ENCODE measurements at places on chromosomes 16 and 17. TPM values are rescaled to one million over a fixed set of nuclear protein-coding genes. Genes with fewer than 3 reads are reported as not detected.

EVI2B gene
- 0.20 TPM for total RNA-seq

KRTAP1-5 gene
- total RNA-seq: not detected

HOXB6 gene
- 64.8 TPM for total RNA-seq

KRT40 gene
- total RNA-seq: not detected

CHST4 gene
- total RNA-seq: 0.59 TPM

GRAPL gene
- total RNA-seq: 0.44 TPM

TMEM238L gene
- total RNA-seq: not detected

DNA sequence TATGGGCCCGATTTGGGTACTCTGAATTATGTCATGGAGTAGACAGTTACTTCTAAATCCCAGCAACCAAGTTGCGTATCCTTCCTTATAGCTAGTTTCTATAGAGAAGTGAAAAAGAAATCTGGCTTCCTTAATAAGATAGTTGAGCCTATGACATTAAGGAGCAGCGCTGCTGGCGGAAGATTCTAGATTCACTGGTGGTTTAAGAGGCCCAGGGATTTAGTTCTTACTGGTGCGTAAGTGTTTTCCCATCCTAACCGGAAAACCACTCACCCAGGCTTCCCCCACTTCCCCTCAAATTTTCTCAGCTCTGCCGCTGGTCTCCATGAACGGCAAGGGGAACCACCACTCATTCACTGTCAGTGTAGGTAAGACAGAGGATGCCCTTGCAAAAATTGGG, 230.4 kb downstream of the CPPED1 start:
- no peak overlapping the region for H3K4me3 ChIP-seq
- no peak overlapping the region for H3K27ac ChIP-seq
- H3K36me3 ChIP-seq: no peaks in the 10 kb centered on the region
- no peak for DNase-seq

GRCh38 chr16:56198006-56198754, 6.9 kb downstream of the GNAO1 start:
- no peaks in the 10 kb centered on the region for H3K4me1 ChIP-seq
- H3K27ac ChIP-seq: no peak overlapping the region
- DNase-seq: no peak
- peaks cover 44% of the 10 kb centered on the region for H3K27me3 ChIP-seq
- no peaks in the 10 kb centered on the region for H3K36me3 ChIP-seq
- no peak overlapping the region for H3K4me3 ChIP-seq

DNA sequence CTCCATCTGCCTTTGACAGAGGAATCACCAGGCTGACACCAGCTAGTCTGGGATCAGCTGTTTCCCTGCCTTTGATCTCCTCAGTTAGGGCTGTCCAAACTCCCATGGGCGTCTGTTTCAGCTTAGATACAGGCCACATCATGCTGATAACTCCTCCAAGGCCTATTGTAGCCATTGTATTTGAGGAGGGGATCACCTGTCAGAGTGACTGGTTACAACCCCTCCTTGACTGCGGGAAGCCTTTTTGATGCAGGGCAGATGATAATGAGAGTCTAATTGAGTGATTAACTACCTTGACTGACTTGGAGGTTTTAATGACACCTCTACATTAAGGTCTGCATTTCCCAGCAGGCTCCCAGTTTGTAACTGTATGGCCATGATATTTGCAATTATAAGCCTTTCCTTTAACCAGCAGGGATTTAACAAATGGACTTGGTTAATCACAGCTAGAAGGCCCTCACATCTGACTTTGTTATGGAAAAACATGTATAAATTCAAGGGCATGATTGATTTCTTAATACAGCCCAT, 863.5 kb downstream of the KCNJ2 start:
- H3K36me3 ChIP-seq: no peaks in the 10 kb centered on the region
- H3K4me3 ChIP-seq: no peak overlapping the region
- DNase-seq: no peak
- no peaks in the 10 kb centered on the region for H3K27me3 ChIP-seq
- no peak overlapping the region for H3K27ac ChIP-seq

DNA sequence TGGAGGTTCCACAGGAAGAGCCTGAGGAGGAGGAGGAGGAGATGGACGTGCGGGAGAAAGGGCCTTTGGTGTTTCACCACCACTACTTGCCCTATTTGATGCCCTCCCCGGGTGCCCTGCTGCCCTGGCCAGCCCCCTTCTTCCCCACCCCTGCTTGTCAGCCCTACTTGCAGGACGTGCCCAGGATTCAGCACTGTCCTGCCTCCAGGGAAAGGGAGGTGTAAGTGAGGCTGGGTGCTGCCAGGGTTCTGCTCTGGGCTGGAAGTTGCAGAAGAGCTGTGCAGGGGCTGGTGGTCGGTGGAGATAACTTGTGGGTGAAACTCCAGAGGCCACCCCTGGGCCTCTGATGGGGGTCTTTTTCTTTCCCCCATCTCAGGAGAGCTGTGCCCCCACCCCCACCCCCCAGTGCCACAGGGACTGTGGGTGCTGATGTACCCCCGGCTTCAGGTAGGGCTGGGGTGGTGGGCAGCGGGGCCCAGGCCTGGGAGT, 3.0 kb downstream of the PRR29 start:
- H3K27ac ChIP-seq: no peak overlapping the region
- no peak overlapping the region for H3K4me3 ChIP-seq
- no peaks in the 10 kb centered on the region for H3K36me3 ChIP-seq
- peaks cover 3% of the 10 kb centered on the region for H3K27me3 ChIP-seq
- H3K4me1 ChIP-seq: peaks cover 12% of the 10 kb centered on the region

- H3K4me3 ChIP-seq: no peak overlapping the region
- peaks cover 57% of the 10 kb centered on the region for H3K27me3 ChIP-seq
- DNase-seq: no peak
- no peaks in the 10 kb centered on the region for H3K36me3 ChIP-seq
- no peak overlapping the region for H3K27ac ChIP-seq
- no peaks in the 10 kb centered on the region for H3K4me1 ChIP-seq
Measured at GRCh38 chr17:34641368-34641767, 62.0 kb downstream of the TMEM132E start.

GRCh38 chr16:22014271-22014873, 6.5 kb downstream of the MOSMO start:
- H3K4me1 ChIP-seq: peaks cover 74% of the 10 kb centered on the region
- no peaks in the 10 kb centered on the region for H3K27me3 ChIP-seq
- H3K36me3 ChIP-seq: no peaks in the 10 kb centered on the region
- H3K27ac ChIP-seq: no peak overlapping the region

- no peaks in the 10 kb centered on the region for H3K4me1 ChIP-seq
- H3K27ac ChIP-seq: no peak overlapping the region
- H3K27me3 ChIP-seq: no peaks in the 10 kb centered on the region
- H3K4me3 ChIP-seq: no peak overlapping the region
- DNase-seq: no peak
Measured at GRCh38 chr17:70059071-70059470, 16.0 kb upstream of the KCNJ16 start.

GRCh38 chr17:45197555-45198334, 23.9 kb upstream of the FMNL1 start:
- DNase-seq: peak; percentile 81
- no peak overlapping the region for H3K4me3 ChIP-seq
- H3K36me3 ChIP-seq: no peaks in the 10 kb centered on the region

- no peak overlapping the region for H3K4me3 ChIP-seq
- H3K36me3 ChIP-seq: peaks cover 3% of the 10 kb centered on the region
- H3K4me1 ChIP-seq: peaks cover 16% of the 10 kb centered on the region
- no peak overlapping the region for H3K27ac ChIP-seq
Measured at GRCh38 chr16:85631802-85632393, 18.8 kb downstream of the GSE1 start.

DNA sequence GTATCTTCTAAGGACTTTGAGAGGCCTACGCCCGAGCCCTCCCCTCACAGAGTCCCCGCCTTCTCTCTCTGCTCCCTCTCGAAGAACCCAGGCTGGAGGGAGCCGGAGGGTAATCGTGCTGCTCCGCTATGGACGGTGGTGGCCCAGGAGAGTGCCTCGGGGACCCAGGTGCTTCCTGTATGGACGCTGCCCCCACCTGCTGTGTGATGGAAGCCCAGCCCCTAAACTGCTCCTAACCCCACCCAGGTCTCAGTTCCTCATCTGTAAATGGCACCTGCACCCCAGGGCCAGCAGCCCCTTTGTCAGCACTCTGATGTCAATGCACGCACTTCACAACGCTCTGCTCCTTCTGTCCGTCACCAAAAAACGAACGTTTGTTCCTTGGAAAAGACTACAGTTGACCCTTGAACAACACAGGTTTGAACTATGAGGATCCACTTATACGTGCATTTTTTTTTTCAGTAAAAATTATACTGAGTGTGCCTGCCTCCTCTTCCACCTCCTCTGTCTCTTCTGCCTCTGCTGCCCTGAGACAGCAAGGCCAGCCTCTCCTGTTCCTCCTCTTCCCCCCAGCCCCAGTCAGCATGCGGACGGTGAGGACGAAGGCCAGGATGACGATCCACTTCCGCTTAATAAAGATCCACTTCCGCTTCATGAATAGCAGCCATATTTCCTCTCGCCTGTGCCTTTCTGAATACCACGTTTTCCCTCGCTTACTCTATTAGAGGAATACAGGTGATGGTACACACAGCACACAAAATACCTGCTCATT, 118.3 kb downstream of the BANP start:
- H3K36me3 ChIP-seq: no peaks in the 10 kb centered on the region
- no peak overlapping the region for H3K27ac ChIP-seq
- H3K4me1 ChIP-seq: no peaks in the 10 kb centered on the region

DNA sequence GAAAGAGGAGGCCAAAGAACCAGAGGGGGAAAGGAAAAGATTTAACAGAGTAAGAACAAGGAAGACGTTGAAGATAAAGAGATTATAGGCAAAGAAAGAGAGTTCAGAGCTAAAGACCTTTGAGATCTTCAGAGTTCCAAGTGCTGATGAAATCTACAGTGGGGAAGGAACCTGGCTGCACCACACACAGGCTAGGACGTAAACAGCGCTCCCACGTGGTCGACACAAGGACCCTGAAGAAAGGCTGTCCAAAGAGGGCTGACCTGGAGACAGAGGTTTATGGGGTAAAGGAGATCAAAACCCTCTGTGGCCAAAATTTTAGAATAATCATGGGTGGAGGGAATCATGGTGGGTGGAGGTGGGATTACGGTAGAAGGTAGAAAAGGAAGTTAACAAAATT, 121.6 kb downstream of the PMP22 start:
- no peak overlapping the region for H3K4me3 ChIP-seq
- no peak for DNase-seq
- peaks cover 7% of the 10 kb centered on the region for H3K27me3 ChIP-seq
- no peak overlapping the region for H3K27ac ChIP-seq
- H3K4me1 ChIP-seq: no peaks in the 10 kb centered on the region
- H3K36me3 ChIP-seq: no peaks in the 10 kb centered on the region

DNA sequence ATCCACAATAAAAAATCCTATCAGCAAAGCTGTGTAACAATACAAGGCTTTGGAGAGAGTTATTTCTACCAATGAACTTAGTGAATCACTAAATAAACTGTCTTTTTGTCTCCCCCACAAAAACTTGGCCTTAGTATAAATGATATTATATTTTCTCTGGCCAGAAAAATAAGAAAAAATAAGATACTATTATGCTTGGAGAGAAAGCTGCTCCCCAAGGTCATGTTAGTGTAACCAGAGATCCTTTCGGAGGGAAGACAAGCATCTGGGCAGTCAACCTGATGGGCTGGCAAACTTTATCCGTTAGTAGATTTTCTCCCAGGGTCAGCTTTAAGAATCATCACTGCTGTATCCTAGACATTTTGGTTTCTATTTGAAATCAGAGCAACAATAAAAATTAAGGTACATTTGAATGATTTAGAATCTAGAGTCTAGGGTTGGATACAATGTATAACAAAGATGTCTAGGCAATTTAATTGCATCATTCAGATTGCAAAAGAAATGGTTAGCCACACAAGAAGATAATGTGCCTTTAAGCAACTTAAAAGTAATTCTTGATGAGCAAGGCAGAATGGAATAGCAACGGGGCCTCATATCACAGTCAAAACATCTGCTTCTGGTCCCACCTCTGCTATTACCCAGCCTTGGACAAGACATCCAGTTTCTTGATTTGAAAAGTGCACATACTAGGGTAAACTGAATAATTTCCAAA, 280.4 kb downstream of the SLC39A11 start:
- no peaks in the 10 kb centered on the region for H3K36me3 ChIP-seq
- no peak for DNase-seq
- no peaks in the 10 kb centered on the region for H3K27me3 ChIP-seq
- no peak overlapping the region for H3K4me3 ChIP-seq
- no peak overlapping the region for H3K27ac ChIP-seq

- H3K36me3 ChIP-seq: peaks cover 8% of the 10 kb centered on the region
- H3K27ac ChIP-seq: peak overlapping the region; percentile 87
- H3K4me1 ChIP-seq: peaks cover 32% of the 10 kb centered on the region
- no peak for DNase-seq
- H3K27me3 ChIP-seq: no peaks in the 10 kb centered on the region
- H3K4me3 ChIP-seq: peak overlapping the region; percentile 64
Measured at GRCh38 chr17:32487473-32488176, 832 bp downstream of the CDK5R1 start.

GRCh38 chr17:14619821-14620220, 318.9 kb downstream of the HS3ST3B1 start:
- H3K4me3 ChIP-seq: no peak overlapping the region
- DNase-seq: no peak
- no peaks in the 10 kb centered on the region for H3K36me3 ChIP-seq
- no peaks in the 10 kb centered on the region for H3K4me1 ChIP-seq

DNA sequence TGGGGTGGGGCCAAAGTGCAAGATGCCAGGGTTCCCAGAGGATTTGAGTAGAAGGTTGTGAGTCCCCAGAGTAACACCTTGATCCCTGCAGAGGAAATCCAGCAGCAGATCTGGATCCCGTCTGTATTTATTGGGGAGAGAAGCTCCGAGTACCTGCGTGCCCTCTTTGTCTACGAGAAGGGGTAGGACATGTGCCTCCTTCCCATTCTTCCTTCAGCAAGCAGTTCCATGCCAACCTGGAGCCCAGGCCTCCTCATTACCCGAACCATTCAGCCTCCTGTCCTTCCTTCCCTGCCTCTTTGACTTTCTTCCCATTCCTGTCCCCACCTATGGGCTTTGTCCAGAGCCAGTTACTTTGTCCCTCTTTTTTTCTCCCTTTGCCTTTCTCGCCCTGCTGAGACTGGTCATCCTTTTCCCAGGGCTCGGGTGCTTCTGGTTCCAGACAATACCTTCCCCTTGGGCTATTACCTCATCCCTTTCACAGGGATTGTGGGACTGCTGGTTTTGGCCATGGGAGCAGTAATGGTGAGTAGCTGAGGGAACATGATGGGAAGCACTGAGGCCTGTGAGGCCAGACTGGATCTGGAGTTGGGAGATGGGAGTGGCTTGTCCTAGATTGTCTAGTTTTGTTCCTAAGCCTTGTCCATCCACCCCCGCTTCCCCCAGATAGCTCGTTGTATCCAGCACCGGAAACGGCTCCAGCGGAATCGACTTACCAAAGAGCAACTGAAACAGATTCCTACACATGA, 2.9 kb downstream of the RNF167 start:
- DNase-seq: no peak
- H3K27me3 ChIP-seq: no peaks in the 10 kb centered on the region
- H3K4me1 ChIP-seq: peaks cover 28% of the 10 kb centered on the region
- no peak overlapping the region for H3K4me3 ChIP-seq

GRCh38 chr16:84065536-84066132, 23.0 kb upstream of the SLC38A8 start:
- no peaks in the 10 kb centered on the region for H3K4me1 ChIP-seq
- H3K27me3 ChIP-seq: no peaks in the 10 kb centered on the region
- H3K4me3 ChIP-seq: no peak overlapping the region
- no peak overlapping the region for H3K27ac ChIP-seq
- peak; percentile 48 for DNase-seq
- H3K36me3 ChIP-seq: peaks cover 62% of the 10 kb centered on the region

Data from HCT116 (cell line).